Stimulated activated CD8-positive, alpha-beta memory T cell treated with anti-CD3 and anti-CD28 coated beads, Interleukin-15, amount 100 ng/mL, for 4 hours (primary cell): ENCODE measurements at places on chromosomes 1 and 21.
A peak's percentile ranks its signal among the peaks of the same experiment; 100 is the strongest.

DNA sequence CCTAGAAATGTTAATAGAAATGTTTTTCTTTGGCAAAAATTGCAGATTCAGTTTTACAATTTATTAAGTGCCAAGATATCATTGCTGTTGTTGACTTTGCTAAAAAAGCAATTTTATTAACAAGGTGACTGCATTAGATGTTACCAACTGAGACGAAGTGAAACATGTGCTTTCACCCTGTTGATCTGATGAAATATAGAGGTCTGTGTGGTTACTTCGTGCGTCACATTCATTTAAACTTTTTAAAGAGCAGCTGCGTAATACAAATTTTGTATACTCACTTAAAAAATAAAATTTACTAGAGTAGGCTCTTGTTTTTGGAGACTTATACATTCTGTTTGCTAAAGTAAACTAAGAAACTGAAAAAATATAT lies 465.7 kb downstream of the USP25 start:
- no peak for DNase-seq

GRCh38 chr1:180265201-180265600 lies 35.1 kb downstream of the LHX4 start:
- no peak for DNase-seq

- no peak for DNase-seq
Measured at GRCh38 chr21:41750051-41750450, 16.8 kb downstream of the RIPK4 start.

DNA sequence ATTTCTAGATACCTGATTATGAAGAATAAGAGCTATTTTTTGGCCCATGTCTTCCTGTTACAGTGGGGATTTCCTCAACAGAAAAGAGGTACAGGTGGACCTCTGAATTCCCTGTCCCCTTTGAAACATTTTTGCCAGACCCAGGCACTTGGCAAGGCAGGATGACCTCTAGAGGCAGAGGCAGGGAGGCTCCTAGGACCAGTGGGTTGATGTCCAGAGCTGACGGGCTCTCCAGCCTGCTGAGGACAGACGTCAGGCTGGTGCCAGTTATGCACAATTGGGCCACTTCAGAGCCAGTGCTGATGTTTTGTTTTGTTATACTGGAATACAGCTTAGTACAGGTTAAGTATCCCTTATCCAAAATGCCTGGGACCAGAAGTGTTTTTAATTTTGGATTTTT lies 18.5 kb upstream of the A3GALT2 start:
- DNase-seq, result no peak

- DNase-seq, result no peak
Measured at GRCh38 chr1:55624766-55625165, 409.6 kb upstream of the USP24 start.

GRCh38 chr1:47431534-47431933 lies 6.3 kb upstream of the FOXD2 start:
- DNase-seq, result no peak

DNA sequence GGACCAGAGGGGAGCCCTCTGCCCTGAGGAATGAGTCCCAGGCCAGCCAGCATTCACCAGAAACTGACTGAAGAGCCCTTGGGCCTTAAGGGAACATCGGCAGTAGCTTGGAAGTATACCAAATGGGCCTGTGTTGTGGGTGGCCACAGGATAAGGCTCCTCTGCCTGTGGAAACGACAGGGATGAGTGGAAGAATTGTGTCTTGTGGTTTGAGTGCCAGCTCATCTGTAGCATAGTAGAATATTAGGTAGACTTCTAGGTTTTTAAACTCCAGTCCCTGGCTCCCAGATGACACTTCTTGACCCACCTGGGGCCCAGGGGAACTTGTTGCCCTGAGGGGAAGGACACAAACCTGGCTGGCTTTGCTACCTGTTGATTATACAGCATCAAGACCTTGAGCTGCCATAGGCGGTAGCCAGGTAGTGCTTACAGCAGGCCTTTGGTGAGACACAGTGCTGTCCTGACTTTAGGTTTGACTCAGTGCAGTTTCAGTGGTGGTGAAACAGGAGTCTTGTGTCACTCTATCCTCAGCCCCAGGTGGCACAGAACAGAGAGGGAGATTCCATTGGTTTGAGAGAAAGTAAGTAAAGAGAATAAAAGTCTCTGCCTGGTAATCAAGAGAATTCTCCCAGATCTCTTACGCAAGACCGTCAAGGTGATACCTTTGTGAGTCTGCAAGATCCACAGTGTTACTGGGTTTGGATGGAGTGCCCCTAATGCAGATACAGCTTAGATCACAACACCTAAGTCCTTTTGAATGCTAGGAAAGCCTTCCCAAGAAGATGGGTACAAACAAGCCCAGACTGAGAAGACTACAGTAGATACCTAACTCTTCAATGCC lies 50.2 kb downstream of the RABGAP1L start:
- no peak for DNase-seq

DNA sequence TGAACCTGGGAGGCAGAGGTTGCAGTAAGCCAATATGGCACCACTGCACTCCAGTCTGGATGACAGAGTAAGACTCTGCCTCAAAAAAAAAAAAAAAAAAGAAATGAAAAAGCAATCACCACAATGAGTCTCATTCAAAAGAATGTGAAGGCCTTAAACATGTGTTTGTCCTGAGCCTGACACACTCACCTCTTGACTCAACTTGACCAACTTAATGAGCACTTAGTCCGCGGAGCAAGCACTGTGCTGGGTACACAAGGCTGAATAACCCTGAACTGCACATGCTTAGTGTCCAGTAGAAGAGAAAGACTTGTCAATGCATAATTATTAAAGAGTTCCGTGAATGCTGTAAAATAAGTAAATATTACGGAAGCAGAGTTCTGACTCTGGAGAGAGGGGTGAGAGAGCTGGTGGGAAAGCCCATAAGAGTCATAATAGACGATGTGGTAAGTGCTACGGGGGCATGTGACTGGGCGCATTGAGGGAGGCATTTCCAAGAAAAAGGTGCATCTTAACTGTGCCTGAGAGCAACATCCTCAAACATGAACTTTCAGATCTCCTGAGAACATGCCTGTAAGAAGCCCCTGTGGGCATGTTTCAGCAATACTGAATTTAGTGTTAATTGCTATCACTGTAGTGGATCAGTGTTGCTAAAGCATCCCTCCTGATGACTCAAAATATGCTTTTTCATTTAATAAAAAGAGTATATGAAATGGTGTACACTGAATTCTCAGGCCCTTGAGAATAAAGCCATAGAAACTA lies 27.2 kb downstream of the MCOLN2 start:
- no peak for DNase-seq

DNA sequence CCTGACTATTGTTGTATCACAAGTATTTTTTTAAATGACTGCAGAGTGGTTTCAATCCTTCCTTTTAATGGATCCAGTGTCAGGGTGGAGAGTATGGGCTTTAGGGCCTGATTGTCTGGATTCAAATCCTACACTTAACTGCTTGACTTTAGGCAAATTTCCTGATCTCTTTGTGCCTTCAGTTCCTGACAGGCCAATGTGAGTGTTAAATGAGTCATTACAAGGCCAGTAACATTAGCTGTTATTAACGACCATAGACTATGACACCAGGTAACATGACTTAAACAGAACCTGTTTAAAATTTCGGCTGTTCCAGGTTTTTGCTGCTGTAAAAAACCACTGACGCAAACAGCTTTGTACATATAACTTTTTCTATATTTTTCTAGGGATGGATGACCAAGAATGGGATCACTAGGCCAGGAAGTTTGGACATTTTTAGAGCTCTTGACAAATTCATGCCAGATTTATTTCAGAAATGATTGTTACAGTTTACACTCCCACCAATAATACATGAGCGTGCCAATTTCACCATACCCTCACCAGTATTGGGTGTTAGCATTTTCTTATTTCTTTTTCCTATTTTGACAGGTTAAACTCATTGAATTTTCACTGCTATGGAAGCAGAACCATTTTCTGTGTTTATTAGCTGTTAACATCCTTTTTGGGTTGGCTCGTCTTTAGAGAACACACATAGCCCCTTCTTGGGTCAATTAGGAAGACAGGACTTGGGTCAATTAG lies 11.3 kb downstream of the ZNF362 start:
- no peak for DNase-seq

DNA sequence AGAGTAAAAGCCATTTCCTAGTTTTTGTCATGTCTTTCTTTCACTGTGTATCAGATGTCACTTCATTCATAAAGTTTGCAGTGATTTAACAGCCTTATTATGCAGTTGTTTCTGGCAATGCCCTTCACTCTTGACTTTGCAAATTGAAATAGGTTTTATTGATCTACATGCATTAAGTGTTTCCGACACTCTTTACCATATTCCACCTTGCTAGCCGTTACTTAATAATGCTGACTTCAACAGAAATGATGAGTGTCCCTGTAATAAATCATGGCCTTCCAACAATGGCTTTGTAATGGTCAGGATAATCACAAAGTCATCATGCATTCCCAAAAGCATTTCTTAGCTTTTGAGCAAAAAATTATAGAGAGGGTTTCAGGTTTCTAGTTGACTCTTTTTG lies 236.8 kb upstream of the FMN2 start:
- DNase-seq, result no peak

- no peak for DNase-seq
Measured at GRCh38 chr21:46357335-46357604, 33.3 kb downstream of the PCNT start.

DNA sequence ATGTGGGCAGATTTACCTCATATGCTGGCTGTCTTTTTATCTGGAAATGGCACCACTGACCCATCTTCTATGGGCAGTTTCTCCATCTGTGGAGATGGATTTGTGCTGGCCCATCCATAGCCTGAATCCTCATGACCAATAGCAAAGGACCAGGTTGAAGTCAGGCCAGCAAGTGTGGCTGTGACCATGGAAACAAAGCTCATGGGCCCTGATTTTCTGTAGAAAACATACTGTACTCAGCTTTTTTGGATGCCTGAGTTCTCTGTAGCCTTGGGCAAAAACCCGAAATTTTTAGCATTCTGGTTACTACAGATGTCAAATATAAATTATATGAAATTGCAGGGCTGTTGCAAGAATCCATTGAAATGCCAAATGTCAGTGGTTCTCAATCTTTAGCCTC lies 155.0 kb downstream of the PLXNA2 start:
- no peak for DNase-seq

DNA sequence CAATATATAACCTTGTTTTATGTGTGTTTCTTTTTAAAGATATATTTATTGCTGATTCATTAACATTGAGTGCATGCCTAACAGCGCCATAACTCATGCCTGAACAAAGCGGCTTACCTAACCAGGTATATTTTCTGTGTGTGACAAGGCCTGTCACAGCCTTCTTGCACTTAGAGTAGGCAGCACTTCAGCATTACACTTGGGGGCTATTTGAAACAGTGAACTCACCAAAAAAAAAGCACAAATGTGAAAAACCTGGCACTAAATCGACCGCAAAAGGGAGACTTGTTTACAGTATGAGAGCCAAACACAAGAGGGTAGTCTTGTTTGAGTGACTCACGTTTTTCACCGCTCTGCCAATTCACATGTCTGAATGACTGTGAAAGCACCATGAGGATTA lies 111.7 kb downstream of the DISP1 start:
- DNase-seq, result no peak

- no peak for DNase-seq
Measured at GRCh38 chr1:5504364-5504740, 487.9 kb downstream of the NPHP4 start.

GRCh38 chr1:37673920-37674319 lies 18.4 kb upstream of the CDCA8 start:
- peak; percentile 27 for DNase-seq

GRCh38 chr21:21897275-21897883 lies 899.2 kb downstream of the NCAM2 start:
- DNase-seq, result no peak

DNA sequence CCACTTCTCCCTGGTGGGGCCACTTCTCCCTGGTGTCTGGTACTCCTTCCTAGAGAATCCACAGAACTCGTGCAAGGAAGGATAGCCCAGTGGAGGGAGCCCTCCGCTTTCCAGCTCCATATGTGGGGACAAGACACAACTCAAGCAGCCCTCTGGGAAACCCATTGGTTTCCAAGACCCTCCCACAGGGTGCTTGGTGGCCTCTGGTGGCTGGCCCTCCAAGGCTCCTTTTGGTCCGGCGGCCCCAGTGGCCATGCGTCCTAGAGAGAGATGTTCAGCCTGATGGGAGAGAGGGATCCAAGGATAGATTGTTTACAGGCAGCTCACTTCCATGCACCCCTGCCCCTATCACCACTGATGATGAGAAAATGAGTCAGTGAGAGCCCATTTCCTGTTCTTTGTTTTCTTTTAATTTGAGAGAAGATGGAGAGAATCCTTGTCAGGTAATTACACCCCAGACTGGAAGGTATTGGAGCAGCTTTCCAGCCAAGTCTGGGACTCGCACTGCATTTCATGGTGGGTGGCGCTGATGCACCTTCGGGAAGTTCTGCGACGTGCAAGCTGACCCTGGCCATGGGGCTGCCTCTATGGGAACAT lies 486.2 kb upstream of the VAMP3 start:
- no peak for DNase-seq

GRCh38 chr1:182457844-182458243 lies 7.9 kb downstream of the RGSL1 start:
- DNase-seq, result no peak

GRCh38 chr1:162081316-162081715 lies 11.8 kb downstream of the NOS1AP start:
- DNase-seq, result no peak

- no peak for DNase-seq
Measured at GRCh38 chr1:91745640-91746373, 140.1 kb downstream of the TGFBR3 start.

GRCh38 chr1:204145033-204145504 lies 6.8 kb downstream of the ETNK2 start:
- no peak for DNase-seq

GRCh38 chr1:148309940-148310500 lies 157.9 kb upstream of the NBPF11 start:
- DNase-seq, result no peak

DNA sequence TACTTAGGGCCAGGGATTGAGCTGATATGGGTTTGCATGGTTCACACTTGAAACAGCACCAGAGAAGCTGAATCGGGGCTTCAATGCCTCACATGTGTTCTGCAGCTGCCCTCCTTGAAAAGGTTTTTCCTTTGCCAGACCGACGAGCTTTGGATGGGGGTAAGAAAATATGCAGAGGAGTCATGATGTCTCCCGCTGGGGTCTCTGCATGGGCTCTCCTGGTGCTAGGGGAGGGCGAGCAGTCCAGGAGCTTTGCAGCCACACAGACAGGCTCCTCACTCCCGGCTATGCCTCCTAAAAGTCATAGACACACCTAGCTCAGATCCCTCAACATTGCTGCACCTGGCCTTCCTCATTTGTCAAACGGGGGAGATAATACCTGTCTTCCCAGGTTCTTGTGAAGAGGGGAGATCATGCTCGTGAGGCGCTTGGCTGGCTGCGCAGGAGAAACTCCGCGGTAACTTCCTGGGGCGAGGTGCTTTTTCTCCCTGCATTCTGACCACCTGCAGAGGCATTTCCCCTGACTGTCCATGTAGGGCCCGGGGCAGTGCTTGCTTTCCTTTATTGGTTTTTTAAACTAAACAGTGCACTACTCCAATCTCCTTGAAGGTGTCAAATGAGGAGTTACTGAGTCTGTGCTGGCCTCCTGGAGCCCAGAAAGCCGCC lies 112.4 kb downstream of the PLXNA2 start:
- DNase-seq, result no peak

GRCh38 chr21:37593015-37593414 lies 226.4 kb downstream of the DYRK1A start:
- no peak for DNase-seq

DNA sequence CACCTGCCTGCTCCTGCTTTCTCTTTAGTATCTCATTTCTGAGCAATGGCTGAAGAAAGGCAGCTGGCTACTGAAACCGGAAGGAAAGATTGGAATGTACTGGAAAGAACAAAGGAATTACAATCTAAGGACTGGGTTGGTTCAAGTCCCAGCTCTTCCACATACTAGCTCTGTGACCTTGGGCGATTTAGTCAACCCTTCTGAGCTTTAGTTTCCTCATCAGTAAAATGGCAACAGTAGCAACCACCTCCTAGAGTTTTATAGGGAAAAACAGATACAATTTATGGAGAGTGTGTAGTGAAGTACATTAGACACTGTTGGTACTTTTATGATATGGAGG lies 158.8 kb downstream of the KAZN start:
- no peak for DNase-seq
